NCI-H1092 (cell line): ENCODE measurements at places on chromosomes 12 and 14.

- no peak for DNase-seq
Observed at GRCh38 chr12:107522692-107523477, 162.7 kb upstream of the PWP1 start.

DNA sequence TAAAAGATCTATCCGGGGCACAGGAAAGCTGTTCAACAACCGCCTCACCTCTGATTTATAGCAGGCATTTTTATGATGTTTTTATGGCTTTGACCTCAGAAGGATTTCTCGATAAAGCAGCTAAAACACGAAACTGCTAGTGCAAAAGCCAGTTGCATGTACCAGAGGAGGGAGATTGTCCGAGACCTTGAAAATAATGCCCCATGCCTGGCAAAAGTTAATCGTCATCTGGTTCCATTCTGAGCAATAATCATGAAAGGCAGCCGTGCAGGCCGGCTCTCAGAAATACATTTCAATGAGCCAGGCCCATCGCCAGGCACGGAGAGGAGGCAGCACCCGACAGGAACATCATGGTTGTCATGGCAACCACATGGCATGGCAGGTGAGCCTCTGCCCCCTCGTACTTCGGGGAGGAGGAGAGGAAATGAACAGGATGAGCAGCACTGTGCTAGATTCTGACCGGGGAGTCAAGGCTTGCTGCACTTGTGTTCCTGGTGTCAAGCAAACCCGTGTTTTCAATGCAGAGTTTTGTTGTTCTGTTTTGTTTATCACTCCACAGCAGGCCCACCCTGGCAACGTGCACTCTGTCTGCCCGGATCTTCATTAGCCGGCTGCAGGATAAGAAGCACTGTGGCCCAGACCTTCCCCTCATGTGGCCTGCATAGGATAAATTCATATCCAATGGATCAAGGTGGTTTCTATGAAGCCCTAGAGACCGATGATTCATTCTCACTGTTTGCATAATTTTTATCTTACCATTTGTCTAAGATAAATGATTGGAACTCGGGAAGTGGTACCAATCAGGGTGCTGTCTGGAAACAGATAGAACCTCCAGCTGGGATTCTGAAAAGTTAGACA lies 160.2 kb downstream of the RIMBP2 start:
- DNase-seq, result peak; percentile 87

DNA sequence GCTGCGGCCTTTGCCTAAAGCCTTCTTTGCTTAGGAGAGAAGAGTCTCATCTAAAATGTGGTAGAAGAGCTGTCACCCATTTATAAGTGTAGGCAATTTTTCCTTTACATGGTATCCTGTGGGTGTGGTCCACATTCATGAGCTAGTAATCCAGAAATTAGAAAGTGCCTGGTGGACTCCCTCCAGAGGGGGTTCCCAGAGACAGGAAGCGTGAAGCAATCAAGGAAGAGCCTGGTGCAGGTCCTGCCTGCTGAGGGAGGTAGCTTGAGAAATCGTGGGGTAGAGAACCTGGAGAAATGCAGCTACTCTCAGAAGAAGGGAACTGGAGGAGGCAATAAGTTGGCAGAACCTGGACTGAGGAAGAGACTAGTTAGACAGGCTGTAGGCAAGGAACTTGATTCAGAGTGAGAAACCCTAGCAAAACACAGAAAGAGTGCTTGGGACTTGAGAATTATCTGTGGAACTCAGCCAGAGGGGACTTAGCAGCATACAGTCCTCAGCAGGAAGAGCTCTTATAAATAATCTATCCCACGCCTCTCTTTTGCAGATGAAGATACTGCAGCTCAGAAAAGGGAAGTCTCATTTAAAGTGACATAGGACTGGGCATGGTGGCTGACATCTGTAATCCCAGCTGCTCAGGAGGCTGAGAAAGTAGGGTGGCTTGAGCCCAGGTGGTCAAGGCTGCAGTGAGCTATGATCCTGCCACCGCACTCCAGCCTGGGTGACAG lies 182.4 kb upstream of the CCND2 start:
- no peak for DNase-seq

GRCh38 chr12:69330475-69331473 lies 17.4 kb upstream of the LYZ start:
- DNase-seq, result no peak

DNA sequence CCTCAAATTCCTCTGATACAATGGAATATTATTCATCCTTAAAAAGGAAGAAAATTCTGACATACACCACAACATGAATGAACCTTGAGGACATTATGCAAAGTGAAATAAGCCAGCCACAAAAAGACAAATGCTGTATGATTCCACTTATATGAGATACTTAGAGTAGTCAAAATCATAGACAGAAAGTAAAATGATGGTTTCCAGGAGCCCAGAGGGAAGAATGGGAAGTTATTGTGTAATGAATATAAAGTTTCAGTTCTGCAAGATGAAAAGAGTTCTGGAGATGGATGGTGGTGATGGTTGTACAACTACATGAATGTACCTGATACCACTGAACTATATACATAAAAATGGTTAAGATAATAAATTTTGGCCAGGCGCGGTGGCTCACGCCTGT lies 18.3 kb downstream of the VWF start:
- no peak for DNase-seq

- no peak for DNase-seq
Observed at GRCh38 chr12:15146585-15146984, 74.6 kb downstream of the RERG start.

DNA sequence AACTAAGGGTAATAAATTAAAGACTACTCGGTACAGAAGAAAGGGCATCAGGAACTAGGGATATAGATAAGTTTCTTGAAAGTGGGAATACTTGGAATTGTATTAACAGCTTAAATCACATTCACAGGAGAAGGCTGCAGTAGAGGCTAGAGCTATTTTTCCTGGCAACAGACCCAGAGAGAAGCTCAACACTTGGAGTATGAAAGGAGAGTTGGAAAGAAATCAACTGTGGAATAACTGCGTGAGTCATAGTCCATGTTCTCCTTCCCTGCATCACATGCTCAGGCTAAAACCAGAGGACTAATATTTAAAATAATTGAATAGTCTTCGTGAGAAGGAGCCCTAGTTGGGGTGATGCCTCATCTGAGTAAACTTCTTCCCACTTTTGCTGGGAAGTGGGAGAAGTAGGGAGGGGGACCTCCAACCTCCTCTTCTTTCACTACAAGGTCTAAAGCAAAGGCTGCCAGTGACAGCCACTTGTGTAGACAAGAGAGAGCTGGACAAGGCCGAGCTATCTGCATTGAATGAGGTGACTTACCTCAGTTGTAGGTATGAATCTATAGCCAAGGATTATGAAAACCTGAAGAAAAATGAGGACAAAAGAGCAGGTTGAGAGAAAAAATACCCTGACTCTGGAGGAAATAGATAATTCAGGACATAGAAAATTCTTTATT lies 32.7 kb downstream of the DYRK2 start:
- no peak for DNase-seq

DNA sequence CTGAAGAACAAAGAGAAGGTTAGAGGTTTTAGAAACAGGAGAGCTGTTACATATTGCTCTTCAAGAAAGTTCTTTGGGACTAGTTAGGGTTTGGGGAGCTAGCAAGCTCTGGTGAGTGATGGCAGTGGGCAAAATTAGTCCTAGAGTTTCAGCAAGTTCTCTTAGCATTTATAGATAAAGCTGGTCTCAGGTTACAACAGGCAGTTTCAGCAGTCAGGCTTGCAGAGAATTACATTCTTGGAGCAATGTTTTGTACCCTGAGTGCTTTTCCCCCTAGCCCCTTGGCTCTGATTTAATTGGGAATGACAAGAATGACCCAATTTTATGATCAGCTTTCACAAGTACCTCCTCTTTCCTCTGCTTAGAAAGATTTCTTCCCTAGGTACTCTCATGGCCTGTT lies 21.4 kb upstream of the EID3 start:
- no peak for DNase-seq
